ENCODE measurements at places on chromosomes 16 and 17. TPM values are rescaled to one million over a fixed set of nuclear protein-coding genes. Genes with fewer than 3 reads are reported as not detected.

The SBK1 gene
- polyA plus RNA-seq, result not detected

The GNAO1 gene
- polyA plus RNA-seq, result 0.05 TPM

The SLC6A4 gene
- 8.9 TPM for polyA plus RNA-seq

The TBX6 gene
- 0.18 TPM for polyA plus RNA-seq

The JUP gene
- 12.5 TPM for polyA plus RNA-seq

The MAP2K3 gene
- polyA plus RNA-seq, result 37.1 TPM

The C17orf107 gene
- 0.08 TPM for polyA plus RNA-seq

The GFAP gene
- not detected for polyA plus RNA-seq

The C16orf86 gene
- 1.3 TPM for polyA plus RNA-seq

The SEZ6 gene
- polyA plus RNA-seq, result not detected

The SULT1A2 gene
- polyA plus RNA-seq, result not detected

The RNF43 gene
- polyA plus RNA-seq, result 4.7 TPM

The ZG16 gene
- not detected for polyA plus RNA-seq

The CACNG5 gene
- not detected for polyA plus RNA-seq
